Activated naive CD4-positive, alpha-beta T cell treated with anti-CD3 and anti-CD28 coated beads for 36 hours (primary cell): ENCODE measurements at places on chromosomes 6 and 20. TPM values are rescaled to one million over a fixed set of nuclear protein-coding genes. Genes with fewer than 3 reads are reported as not detected.
A peak's percentile ranks its signal among the peaks of the same experiment; 100 is the strongest.

Gene GNL1
- 82.1 TPM for total RNA-seq

- no peak overlapping the region for H3K27ac ChIP-seq
- no peak for DNase-seq
- no peaks in the 10 kb centered on the region for H3K27me3 ChIP-seq
- H3K4me1 ChIP-seq: no peaks in the 10 kb centered on the region
- no peak overlapping the region for H3K4me3 ChIP-seq
Measured at GRCh38 chr6:80029470-80029869, 25.0 kb downstream of the TTK start.

DNA sequence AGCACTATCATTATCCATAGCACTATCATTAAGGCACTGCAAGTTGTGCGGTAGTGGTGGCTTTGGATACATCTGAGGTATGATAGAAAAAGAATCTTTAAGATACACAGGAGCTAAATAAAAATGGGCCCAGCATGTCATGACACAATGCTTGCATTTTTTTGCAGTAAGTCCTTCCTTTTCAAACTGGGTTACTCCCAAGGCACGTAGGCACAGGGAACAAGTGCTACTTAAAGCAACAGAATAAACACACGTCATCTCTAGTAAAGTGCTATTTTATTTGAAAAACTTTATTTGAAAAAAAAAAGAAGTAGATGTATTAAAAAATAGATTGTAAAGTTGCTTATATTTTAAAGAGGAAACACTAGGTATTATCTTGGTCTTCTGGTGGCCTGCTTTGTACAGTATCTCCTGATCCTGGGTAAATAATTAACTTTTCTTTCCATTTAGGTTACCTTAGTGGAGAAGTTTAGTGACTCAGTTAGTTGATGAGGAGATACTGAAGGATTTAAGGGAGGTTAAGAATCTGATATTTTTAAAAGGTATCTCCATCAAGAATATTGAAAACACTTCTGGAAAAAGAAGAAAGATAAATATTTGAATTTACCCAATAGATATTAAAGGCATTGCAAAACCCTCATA lies 129.6 kb downstream of the EDN1 start:
- H3K27me3 ChIP-seq: peaks cover 2% of the 10 kb centered on the region
- no peak overlapping the region for H3K27ac ChIP-seq
- no peaks in the 10 kb centered on the region for H3K36me3 ChIP-seq
- H3K4me3 ChIP-seq: no peak overlapping the region

DNA sequence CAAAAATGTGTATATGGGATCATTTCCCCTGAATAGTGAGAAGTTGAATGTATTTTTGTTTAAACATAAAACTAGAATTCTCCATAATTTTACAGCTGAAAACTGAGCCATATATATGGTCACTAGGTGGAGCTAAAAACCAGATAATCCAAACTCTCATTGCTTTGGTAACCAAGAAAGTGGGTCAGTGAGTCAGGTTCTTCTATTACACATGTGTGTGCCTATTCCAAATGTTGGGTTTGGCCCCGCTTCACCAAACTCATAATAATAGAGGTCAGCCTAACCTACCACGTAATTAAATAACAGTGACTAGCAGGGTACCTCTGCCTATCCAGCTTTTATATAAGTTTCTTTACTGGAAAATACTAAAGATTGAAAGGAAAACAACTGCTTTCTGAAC lies 19.3 kb upstream of the RNGTT start:
- H3K36me3 ChIP-seq: no peaks in the 10 kb centered on the region
- H3K4me3 ChIP-seq: no peak overlapping the region
- H3K27me3 ChIP-seq: no peaks in the 10 kb centered on the region

DNA sequence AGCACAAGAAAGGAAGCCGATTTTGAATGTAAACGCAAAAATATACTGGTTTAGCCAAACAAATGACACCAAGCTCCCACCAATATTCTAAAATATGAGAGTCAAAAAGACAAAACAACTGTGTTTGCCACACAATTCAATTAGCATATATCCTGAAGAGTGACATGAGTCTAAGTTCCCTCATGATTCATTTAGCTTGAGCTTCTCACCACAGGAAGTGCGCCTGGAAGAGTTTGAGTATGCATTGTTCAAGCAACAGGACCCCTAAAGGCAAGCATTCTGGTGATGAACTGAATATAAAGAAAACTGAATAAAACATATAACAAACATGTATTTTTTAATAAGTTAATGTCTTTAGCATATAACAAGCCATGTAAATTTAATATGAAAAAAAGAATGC lies 115.2 kb upstream of the RUNX2 start:
- no peak overlapping the region for H3K27ac ChIP-seq
- peaks cover 14% of the 10 kb centered on the region for H3K4me1 ChIP-seq
- DNase-seq: peak; percentile 20
- no peaks in the 10 kb centered on the region for H3K27me3 ChIP-seq
- no peak overlapping the region for H3K4me3 ChIP-seq

GRCh38 chr6:30136570-30137286 lies 788 bp downstream of the TRIM40 start:
- peaks cover 3% of the 10 kb centered on the region for H3K4me1 ChIP-seq
- no peak for DNase-seq
- no peak overlapping the region for H3K27ac ChIP-seq
- H3K4me3 ChIP-seq: no peak overlapping the region
- no peaks in the 10 kb centered on the region for H3K36me3 ChIP-seq
- H3K27me3 ChIP-seq: peaks cover 31% of the 10 kb centered on the region
